Calu3 (cell line): ENCODE measurements at places on chromosomes 7 and 10. TPM values are rescaled to one million over a fixed set of nuclear protein-coding genes. Genes with fewer than 3 reads are reported as not detected.

Gene MEOX2
- 8.7 and 12.6 TPM in 2 replicates for total RNA-seq

DNA sequence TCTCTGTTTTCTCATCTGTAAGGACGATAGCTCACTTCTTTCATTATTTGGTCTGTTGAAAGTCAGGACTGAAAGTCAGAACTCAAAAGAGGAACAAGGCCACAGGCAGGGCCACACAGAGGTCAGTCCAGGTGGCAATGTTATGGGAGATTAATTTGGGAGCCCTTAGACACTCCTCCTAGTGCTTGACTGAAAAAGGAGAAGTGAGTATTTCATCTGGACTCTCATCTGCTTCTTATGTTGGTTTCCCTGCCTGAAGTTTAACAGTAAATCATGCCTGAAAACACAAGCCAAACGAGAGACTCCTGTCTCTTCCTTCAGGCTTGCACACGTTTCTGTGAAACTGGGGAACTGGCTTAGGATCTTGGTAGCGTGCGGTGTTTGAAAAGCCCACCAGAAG, 248.5 kb downstream of the BUB3 start:
- no peak for DNase-seq

GRCh38 chr7:54591404-54592386, 49.5 kb downstream of the VSTM2A start:
- no peak for DNase-seq

DNA sequence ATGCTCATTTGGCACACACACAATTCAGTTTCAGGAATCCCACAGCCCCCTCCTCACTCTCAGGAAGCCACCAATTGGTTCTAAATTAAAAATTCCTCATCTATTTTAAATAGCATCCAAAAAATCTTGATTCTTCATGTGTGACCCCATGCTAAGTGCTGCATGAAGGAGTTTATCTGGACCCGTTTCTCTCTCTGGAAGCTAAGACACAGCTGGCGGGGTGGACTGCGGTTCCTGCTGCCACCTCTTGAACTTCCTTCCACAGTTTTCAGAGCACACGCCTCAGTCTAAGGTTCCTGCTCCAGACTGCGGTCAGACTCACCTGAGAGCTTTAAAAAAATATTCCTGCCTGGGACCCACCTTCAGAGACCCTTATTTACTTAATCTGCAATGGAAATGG, 34.5 kb downstream of the LYZL1 start:
- no peak for DNase-seq

- DNase-seq: no peak
Observed at GRCh38 chr10:46515366-46515765, 41.1 kb downstream of the GPRIN2 start.

GRCh38 chr7:77813180-77813579, 14.6 kb downstream of the PHTF2 start:
- no peak for DNase-seq

- peak; percentile 44 for DNase-seq
Observed at GRCh38 chr10:74051736-74052342, 53.9 kb downstream of the VCL start.

Gene ZNF32
- total RNA-seq: 17.1 and 17.8 TPM in 2 replicates

DNA sequence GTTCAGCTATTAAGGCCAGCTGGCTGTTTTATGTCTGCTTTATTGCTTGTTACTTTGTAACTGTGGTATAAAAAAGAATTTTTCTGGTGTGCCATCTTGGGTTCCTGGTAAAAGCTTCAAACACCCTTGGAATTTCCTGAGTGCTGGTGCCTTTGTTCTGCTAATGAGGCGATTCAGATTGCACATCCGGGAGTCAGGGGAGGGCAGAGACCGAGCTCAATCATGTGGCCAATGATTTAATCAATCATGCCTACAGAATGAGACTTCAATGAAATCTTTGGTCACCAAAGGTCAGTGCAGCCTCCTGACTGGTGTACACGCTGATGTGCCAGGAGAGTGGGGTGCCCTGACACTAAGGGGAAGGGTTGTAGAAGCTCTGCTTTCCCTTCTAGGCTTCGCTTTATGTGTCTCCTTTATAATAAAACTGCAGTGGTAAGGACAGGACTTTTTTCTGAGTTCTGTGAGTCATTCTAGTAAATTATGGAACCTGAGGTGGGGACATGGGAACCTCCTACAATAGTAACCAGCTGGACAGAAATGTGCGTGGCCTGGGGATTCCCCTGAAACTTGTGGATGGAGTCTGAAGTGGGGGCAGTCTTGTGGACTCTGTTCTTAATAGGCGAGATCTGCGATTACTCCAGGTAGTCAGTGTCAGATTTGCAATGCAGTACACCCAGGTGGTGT, 69.4 kb upstream of the OGDHL start:
- DNase-seq: peak; percentile 17

- DNase-seq: no peak
Observed at GRCh38 chr7:108057951-108058481, 55.1 kb upstream of the LAMB1 start.

GRCh38 chr7:29291723-29292618, 97.4 kb downstream of the CHN2 start:
- DNase-seq: no peak

DNA sequence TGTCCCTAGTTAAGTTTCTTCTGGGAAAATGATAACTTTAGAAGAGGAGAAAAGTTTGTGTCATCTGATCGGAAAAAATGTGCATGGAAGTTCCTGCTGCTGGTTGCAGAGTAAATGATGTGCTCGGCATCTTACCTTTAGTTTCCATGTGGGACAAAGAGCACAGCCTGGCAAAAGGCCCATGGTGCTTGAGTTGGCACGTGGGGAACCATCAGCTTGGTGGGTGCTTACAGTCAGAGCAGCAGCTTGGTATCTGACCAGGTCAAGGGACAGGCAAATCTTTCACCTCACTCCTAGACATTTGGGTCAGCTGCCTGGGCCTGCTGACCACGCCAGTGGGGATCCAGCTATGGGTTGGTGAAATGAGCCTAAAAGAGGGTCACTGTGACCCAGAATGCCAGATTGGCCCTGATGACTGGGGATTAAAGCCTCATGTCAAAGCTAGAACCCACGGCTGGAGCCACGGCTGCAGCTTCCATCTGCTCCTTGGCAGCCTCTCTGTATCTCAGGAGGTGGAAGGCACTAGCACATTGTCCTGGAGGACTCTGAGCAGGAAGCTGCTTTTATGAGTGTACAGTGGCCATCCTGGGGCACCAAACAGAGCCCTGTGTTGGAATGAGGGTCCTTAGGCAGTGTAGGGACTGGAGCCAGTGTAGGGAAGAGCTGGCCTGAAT, 24.7 kb downstream of the VWC2 start:
- DNase-seq: no peak

Gene SLC18A3
- not detected in 2 replicates for total RNA-seq

- no peak for DNase-seq
Observed at GRCh38 chr7:84697506-84697905, 489.4 kb downstream of the SEMA3D start.

DNA sequence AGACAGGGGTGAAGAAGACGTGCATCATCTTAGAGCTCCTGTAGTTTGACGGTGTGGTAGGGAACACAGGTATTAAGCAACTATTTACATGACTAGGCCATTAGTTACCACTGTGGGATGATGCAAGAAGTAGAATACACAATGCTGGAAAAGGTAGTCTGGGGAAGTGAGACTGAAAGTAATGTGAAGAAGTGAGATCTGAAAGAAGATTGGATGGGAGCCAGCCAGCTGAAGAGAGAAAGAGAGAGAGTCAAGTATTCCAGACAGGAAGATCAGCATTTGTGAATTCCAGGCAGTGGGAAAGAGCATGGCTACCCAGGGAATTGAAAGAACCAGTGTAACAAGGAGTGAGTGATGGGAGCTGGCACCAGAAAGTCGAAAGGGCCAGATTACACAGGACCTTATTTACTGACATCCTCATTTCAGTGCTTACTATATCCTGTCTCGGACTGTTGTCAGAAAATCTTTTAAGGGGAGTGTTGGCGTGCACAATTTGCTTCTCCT, 4.0 kb upstream of the CFAP58 start:
- DNase-seq: peak; percentile 13

GRCh38 chr7:124246262-124246863, 213.5 kb upstream of the TMEM229A start:
- no peak for DNase-seq

DNA sequence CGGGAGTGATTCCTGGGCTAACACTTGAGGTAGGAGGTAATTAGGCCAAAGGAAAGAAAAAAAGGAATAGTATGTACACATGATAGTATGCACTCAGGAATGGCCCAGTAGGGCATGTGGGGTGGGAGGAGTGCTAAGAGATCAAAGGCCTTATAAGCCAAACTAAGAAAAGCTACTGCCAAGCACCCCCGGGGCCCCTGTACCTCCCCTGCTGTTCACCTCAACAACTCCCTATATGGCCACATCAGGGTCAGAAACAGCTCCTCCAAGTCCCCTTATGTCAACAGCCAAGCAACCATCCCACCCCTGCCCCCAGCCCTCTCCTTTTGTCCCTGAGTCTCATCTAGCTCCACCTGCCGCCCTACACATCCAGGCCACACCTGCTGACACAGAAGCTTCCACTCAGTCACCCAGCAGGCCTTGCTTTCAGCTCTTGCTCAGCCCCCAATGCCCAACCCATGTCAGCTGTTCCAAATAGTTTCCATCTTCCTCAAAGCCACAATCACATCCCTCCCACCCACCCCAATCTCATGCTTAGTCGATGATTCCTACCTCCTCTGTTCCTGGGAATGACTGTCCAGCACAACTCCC, 80.2 kb downstream of the SORBS1 start:
- DNase-seq: no peak

GRCh38 chr10:36506697-36507496, 618.5 kb upstream of the ANKRD30A start:
- DNase-seq: no peak

DNA sequence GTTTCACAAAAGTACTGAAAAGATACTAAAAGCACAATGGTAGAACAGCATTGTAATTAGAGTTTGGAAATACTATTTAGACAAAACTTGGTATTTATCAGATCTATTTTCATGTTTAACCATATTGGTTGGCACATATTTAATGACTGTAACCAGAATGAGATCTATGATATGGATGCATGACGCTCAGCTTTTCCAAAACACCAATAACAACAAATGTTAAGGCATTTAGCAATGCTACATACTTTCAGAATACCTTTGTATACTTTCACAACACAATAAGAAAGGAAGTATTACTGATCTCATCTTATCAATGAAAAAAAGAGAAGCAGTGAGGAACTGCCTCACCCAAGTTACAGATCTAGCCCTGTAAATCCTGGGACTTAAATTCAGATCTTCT, 74.8 kb downstream of the THSD7A start:
- no peak for DNase-seq

Gene CPVL
- 43.5 and 62.7 TPM in 2 replicates for total RNA-seq

- peak; percentile 41 for DNase-seq
Observed at GRCh38 chr7:107201795-107202450, 33.1 kb downstream of the HBP1 start.

Gene TSPAN12
- total RNA-seq: 14.6 and 18.5 TPM in 2 replicates

DNA sequence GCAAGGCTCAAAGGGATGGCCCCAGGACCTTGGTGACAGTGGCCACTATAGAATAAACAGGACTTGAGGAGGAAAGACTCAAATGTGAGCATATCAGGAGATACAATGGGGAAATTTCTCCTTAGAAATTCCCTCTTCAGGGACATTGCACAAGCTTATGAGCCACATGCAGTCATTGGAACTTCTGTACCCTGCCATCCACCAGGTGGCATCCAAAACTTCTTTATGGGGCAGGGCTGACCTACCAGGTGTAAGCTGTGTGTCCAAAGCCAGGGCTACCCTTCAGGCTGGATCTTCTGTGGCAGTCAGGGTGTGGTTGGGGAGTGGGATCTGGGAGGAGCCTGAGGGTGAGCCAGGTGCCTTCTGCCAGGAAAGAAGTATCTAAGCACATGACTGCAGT, 36.6 kb upstream of the LRRC18 start:
- peak; percentile 46 for DNase-seq

Gene RBP3
- not detected in 2 replicates for total RNA-seq

DNA sequence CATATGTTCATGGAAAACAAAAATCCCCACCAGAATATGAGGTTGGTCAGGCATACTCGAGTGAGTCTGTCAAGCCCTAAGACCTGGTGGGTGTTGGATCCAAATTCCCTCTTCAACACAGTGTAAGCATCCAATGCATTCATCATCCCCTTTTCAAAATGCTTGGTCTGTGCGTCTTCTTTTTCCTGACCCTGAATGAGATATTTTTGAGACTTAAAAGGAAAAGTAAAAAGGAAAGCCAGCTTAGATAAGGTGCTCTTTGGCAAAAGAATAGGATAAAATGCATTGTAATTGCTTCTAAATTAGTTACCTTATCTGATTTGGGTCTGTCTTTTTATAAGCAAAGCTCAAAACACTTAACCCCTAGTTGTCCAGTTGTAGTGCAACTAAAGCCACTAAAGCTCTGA, 331.5 kb downstream of the PTEN start:
- DNase-seq: no peak

- DNase-seq: no peak
Observed at GRCh38 chr10:30368065-30368718, 19.1 kb upstream of the MTPAP start.

- peak; percentile 46 for DNase-seq
Observed at GRCh38 chr7:106418094-106418493, 133.3 kb upstream of the NAMPT start.

- no peak for DNase-seq
Observed at GRCh38 chr7:16034353-16034752, 347.9 kb upstream of the MEOX2 start.

DNA sequence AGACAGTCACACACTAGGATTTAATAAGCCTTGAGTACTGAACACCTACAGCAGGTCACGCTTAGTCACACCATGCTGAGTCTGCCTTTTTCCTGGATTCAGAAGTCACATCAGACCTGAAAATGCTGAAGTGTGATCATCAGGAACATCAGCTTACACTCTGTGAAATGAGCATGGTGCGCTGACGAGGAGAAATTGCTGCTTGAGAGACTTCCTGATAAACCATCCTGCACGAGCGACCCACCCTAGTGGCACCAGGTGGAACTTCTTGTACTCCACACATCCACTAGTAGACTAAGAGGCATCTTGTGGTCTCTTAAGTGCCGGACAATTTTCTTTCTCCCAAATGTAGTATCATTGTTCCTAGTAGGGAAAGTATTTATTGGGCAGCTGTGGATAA, 51.8 kb upstream of the MRLN start:
- DNase-seq: peak; percentile 48

GRCh38 chr7:98283127-98283886, 1.8 kb downstream of the BRI3 start:
- DNase-seq: no peak

DNA sequence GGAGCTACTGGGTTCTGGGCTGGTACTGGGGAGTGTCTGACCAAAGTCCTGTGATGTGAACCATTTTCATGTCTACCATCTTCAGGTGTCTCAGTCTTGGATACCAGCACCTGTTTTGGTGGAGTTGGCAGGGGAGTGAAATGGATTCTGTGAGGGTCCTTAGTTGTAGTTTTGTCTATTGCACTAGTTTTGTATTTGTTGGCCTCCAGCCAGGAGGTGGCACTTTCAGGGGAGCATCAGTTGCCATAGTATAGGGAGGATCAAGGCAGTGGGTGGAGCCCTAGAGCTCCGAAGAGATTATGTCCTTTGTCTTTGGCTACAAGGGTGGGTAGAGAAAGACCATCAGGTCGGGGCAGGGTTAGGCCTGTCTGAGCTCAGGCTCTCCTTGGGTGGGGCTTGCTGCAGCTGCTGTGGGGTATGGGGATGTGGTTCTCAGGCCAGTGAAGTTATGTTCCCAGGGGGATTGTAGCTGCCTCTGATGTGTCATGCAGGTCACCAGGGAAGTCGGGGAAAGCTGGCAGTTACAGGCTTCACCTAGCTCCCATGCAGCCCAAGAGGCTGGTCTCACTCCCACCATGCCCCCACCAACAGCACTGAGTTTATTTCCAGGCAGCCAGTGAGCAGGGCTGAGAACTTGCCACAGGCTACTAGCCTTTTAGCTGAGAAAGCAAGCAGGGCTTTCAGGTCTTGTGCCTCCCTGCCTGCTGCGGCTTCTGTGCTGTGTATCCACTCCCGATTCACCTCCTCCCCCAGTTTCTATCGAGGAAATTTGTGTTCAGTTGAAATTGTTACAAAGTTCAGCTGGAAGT, 153.1 kb downstream of the ZNF365 start:
- no peak for DNase-seq
